ENCODE measurements at places on chromosomes 7 and 10. TPM values are rescaled to one million over a fixed set of nuclear protein-coding genes. Genes with fewer than 3 reads are reported as not detected.

GRCh38 chr10:48224979-48225560 is 49.4 kb downstream of the FRMPD2 start:
- DNase-seq: no peak

- DNase-seq: no peak
These were observed 66.7 kb upstream of the GTF2I start for GRCh38 chr7:74590813-74591212.

GRCh38 chr7:105863876-105864275 is 12.5 kb downstream of the ATXN7L1 start:
- DNase-seq: no peak

DNA sequence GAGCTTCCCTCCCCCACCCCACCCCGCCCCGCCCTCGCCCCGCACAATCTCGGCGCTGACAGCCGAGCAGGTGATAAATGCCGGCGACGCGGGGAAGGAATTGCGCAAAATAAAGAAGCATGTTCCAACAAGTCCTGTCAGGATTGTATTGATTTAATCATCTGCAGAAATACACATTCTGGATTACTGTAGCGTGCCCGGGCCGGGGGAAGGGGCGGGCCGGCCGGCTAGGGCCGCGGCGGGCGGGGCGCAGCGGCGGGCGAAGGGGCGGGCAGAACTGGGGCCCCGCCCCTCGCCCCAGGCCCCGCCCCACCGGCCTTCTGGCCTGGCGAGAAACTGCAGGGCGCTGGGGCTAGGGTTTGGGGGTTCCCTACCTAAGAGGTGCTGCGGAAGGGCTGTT is 88.9 kb upstream of the PAX2 start:
- no peak for DNase-seq

Gene TMEM176A
- 106 TPM for total RNA-seq

Gene CYP2C8
- total RNA-seq: 2.9 TPM

Gene H2AZ2
- 116 TPM for total RNA-seq

Gene CALN1
- total RNA-seq: 1.6 TPM

Gene TAC1
- total RNA-seq: 18.9 TPM
